ENCODE measurements at places on chromosomes 4 and X.

- no peak for DNase-seq
Measured at GRCh38 chrX:40244980-40245379, 147.2 kb upstream of the BCOR start.

- DNase-seq, result no peak
Measured at GRCh38 chrX:20715176-20715575, 448.5 kb upstream of the RPS6KA3 start.

- no peak for DNase-seq
Measured at GRCh38 chr4:180637616-180638015, 1605.6 kb upstream of the TENM3 start.

DNA sequence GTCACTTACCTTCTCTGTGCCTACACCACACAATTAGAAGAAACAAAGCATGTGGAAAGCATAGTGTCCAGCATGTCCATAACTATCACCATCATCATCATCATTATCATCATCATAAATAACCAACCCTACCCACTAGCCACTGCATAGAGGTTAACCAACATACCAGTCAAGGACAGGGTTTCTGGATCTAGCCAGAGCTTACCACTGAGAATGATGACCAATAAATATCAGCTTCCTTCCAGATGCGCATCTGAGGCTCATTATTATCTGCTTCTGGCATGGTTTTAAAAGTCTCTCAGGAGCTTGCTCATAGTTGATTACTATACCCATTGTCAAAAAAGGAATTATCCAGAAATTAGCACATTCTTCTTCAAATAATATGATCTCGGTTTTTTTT is 25.5 kb upstream of the MYOZ2 start:
- DNase-seq, result no peak

GRCh38 chrX:17563076-17563475 is 174.2 kb upstream of the SCML1 start:
- DNase-seq, result no peak

DNA sequence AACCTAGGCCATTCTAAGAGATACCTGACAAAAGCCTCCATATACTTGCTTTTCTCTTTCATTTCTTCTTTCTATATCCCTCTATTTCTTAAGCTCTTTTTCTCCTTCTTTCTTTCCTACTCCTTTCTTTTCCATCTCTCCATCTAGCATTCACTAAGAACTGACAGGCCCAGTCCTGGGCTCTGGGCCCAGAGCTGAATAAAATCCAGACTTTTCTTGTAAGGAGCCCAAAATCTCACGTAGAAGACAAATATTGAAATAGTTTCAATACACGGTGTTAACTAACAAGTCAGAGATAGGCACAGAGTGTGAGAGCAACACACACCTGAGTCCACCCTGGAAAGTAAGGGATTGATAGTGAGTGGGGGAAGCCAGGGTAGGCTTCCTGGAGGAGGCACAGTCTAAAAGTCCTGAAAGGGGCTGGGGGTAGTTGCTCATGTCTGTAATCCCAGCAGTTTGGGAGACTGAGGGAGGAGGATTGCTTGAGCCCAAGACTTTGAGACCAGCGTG is 73.2 kb upstream of the EFNB1 start:
- DNase-seq, result no peak

GRCh38 chrX:109880629-109881028 is 122.3 kb upstream of the TMEM164 start:
- no peak for DNase-seq

GRCh38 chr4:41212616-41213203 is 1.6 kb downstream of the APBB2 start:
- DNase-seq, result peak; percentile 48

GRCh38 chr4:156241896-156242295 is 288.2 kb upstream of the CTSO start:
- DNase-seq, result no peak

DNA sequence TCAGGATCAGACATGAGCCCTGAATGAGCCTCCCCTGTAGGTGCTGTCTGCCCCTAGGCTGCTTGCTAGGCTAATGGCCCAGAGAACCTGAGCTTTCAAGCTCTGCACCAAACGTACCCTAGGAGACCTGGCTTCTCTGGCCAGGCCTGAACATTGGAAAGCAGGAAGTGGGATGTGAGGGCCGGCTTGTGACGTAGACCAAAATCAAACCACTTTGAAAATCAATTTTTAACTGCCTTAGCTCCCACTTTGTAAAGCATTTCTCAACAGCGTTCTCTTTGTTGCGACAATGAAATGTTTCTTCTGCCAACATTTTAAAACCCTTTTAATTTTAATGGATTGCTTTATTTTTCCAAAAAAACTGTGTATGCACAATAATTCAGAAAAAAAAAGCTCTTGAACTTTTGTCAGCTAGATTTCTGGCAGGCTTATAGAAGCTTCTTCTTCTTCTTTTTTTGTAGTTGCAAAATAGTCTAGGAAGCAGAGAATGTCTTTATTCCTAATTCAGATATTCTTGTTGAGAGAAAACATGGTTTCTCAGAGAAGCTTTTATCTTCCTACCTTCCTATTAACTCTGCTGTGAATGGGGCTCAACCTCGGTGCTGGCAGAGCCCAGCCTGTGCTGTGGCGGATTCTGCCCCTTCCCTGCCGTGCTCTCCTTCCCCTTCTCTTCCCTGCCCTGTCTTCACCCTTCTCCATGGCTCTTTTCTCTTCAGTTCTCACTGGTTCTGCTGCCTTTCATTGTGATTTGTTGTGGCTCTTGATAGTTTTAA is 145.2 kb upstream of the SFRP2 start:
- DNase-seq, result no peak

- DNase-seq, result no peak
Measured at GRCh38 chrX:10444204-10444603, 176.2 kb downstream of the MID1 start.

GRCh38 chrX:40449956-40450706 is 130.6 kb upstream of the ATP6AP2 start:
- no peak for DNase-seq

- DNase-seq, result no peak
Measured at GRCh38 chrX:41457613-41458192, 10.6 kb downstream of the NYX start.

GRCh38 chrX:110733166-110733565 is 62.5 kb downstream of the CHRDL1 start:
- no peak for DNase-seq

- DNase-seq, result no peak
Measured at GRCh38 chrX:55908661-55909212, 191.2 kb downstream of the RRAGB start.

GRCh38 chr4:67019686-67020437 is 525.4 kb downstream of the CENPC start:
- no peak for DNase-seq

- DNase-seq, result no peak
Measured at GRCh38 chr4:54596201-54596600, 61.6 kb upstream of the KIT start.

DNA sequence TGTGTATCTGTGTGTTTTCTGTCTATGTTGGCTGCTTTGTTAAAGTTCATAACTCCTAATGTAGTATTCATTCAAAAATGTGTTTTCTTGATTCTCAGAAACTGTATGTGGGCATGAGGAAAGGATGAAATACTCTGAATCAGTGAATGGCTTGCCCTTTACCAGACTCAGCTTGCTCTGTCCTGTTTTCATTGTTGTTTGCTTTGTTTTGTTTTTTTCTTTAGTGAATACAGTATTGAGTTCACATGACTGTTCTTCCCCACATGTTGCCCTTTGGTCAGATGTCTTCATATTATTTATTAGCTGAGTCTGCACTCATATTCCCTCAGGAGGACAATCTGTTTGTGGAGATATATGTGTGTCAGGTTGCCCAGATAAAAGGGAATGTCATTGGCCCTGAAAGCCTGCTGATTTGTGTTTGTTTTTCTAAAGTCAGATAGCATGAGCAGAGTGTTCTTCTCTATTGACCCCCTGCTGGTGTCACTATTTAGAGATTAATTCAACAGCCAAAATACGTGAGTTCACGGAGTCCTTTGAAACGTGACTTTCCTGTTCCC is 1184.4 kb downstream of the RPA4 start:
- no peak for DNase-seq

- DNase-seq, result no peak
Measured at GRCh38 chr4:182142176-182143085, 100.8 kb upstream of the TENM3 start.

- no peak for DNase-seq
Measured at GRCh38 chrX:106391284-106391911, 220.4 kb upstream of the RADX start.

DNA sequence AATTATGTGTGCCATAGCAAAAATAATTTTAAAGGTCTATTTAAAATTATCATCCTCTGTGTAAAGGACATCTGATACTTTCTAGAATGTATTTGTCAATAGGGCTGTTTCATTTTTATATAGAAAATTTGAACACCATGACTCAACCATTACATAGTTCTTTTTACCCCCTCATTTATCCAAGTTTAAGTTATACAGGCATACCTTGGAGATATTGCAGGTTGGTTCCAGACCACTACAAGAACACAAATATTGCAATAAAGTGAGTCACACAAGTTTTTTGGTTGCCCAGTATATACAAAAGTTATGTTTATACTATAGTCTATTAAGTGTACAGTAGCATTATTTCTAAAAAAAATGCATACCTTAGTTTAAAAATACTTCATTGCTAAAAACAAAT is 130.4 kb downstream of the MSL3 start:
- DNase-seq, result no peak

DNA sequence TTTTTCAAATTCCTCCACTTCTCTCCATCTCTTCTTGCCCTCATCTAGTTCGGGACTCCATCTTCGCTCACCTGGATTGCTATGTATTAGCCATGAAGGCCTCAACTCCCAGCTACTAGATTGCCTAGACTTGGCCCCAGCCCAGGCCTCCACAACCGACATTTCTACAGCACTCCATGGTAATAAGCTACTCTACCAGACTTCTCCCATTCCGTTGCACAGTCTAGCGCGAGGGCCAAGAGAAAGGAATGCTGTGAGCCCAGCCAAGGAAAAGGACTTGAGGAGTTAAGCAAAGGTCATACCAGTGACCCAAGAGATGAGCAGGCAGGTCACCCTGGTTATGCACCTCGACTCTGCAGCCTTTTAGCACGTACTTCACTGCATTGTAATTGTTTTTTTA is 75.6 kb downstream of the SOWAHB start:
- DNase-seq, result no peak

DNA sequence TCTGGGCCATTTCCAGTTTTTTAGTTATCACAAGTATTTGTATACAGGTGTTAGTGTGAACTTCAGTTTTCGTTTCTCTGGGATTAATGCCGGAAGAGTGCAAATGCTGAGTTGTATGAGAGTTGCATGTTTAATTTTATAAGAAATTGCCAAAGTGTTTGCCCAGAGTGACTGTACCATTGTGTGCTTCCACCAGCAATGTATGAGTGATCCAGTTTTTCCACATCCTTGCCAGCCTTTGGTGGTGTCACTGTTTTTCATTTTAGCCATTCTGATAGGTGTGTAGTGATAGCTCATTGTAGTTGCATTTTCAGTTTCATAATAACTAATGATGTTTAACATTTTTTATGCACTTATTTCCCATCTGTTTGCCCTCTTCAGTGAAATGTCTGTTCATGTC is 18.4 kb downstream of the PLS3 start:
- DNase-seq, result no peak

DNA sequence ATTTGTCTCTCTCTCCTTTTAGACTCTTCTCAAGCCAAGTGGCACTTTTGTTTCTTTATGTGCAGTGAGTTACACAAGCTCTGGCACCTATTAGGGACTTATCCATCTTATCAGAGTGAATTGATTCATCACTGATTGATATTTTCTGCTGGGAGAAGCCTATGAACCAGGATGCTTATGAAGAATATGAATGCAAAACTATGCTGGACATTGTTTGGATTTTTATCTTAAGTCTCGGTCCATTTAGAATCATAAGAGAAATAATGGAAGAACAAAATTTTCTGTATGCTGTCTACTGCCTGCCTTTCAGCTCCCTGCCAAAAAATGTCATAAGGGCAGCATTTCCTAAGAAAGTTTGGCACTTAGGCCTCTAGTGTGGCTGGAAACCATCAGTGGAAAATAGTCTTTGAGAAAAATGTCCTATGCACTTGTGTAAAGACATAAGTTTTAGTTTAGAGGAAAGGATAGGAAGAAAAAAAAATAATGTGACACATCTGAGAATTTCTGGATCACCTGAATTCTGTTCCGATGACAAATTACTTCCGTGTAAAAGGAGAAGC is 365.7 kb upstream of the MAD2L1 start:
- DNase-seq, result no peak

- no peak for DNase-seq
Measured at GRCh38 chrX:49282647-49283011, 13.0 kb downstream of the PPP1R3F start.

- DNase-seq, result no peak
Measured at GRCh38 chrX:6041630-6042029, 187.0 kb downstream of the NLGN4X start.

GRCh38 chr4:156109943-156110900 is 156.6 kb upstream of the CTSO start:
- no peak for DNase-seq

DNA sequence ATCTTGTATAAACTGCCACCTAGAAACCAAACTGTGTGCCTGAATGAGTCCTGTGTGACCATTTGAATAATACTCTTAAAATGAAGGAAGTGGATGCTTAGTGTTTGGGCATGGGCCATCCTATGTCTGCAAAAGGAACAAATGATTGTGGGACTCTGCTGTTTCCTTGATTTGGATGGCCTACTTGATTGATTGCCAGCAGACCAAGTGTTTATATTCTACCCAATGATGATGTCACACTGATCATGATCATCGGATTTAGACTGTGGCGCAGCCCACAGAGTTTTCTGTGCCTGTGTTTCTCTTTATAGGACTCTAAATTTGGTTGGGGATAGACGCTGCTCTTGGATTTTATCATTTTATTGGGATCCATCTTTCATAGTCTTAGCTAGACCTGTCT is 4.4 kb downstream of the SEPTIN11 start:
- DNase-seq, result no peak

DNA sequence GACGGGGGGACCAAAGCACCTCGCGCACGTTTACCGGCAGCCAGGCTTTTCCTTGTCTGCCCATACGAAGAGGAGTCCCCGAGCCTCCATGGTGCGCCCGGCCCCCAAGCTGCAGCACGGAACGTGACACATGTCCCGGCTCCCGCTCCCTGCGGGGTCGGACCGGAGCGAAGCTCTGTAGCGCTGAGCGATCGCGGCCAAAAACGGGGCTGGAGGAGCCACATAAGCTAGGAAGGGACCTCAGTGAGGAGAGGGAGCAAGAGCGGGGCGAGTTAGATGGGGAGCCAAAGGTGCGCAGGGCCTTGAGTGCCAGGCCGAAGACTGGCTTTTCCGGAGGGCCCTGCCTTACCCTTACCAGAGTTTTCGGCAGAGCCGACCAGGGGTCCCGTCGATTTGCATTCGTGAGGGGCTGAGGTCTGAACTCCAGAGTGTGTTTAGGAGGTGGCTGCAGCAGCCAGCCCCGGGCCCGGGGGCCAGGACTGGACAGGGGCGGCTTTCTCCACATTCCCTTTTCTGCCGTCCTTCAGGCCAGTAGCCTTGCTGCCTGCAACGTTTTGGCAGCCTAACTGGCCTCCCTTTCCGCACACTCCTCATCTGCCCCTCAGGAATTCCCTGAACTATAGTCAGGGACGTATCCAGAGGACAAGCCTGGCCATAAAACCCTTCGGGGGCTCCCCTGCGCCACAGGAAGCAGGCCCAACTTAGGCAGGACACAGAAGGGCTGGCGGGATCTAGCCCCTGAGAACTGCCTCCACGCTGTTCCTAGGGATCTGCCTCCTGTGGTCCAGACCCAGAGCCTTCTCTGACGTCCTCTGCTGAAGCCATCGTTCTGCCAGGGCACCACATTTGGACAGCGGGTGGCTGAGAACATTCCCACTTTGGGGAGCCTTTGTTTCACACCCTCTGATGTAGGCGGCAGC is 689 bp downstream of the SSR4 start:
- DNase-seq, result no peak
